ENCODE measurements at places on chromosomes 3 and 15.
A peak's percentile ranks its signal among the peaks of the same experiment; 100 is the strongest.

- DNase-seq, result no peak
These were observed 73.0 kb downstream of the MYO9A start for GRCh38 chr15:72044956-72045355.

DNA sequence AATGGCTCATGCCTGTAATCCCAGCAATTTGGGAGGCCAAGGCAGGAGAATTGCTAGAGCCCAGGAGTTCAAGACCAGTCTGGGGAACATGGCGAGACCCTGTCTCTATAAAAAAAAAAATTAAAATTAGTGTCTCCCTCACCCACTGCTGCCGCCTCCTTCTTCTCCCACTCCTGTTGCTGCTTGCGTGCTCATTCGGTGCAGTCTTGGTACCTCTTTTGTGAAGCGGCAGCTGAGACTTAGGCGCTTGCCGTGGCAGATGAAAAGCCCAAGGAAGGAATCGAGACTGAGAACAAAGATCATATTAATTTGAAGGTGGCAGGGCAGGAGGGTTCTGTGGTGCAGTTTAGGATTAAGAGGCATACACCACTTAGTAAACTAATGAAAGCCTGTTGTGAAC is 20.0 kb downstream of the GLB1 start:
- DNase-seq, result no peak

GRCh38 chr3:32455609-32456428 is 46.8 kb downstream of the CMTM6 start:
- no peak for DNase-seq

DNA sequence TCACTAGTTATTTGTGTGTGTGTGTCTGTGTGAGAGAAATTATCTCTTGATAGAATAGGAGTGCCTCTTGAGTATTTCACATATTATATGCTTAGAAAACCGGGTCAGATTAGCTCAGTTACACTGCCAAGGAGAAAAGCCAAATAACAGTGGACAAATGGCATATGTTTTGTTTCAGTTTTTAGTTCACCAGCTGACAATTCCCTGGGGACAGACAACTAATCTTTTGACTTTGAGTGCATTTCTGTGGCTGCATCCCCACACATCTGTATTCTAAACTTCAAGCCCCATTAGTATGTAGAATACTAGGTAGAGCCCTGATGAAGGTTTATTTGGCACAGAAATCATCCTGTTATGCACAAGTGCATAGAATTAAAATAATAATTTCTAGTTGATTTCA is 227.7 kb upstream of the CNTN3 start:
- DNase-seq, result no peak

DNA sequence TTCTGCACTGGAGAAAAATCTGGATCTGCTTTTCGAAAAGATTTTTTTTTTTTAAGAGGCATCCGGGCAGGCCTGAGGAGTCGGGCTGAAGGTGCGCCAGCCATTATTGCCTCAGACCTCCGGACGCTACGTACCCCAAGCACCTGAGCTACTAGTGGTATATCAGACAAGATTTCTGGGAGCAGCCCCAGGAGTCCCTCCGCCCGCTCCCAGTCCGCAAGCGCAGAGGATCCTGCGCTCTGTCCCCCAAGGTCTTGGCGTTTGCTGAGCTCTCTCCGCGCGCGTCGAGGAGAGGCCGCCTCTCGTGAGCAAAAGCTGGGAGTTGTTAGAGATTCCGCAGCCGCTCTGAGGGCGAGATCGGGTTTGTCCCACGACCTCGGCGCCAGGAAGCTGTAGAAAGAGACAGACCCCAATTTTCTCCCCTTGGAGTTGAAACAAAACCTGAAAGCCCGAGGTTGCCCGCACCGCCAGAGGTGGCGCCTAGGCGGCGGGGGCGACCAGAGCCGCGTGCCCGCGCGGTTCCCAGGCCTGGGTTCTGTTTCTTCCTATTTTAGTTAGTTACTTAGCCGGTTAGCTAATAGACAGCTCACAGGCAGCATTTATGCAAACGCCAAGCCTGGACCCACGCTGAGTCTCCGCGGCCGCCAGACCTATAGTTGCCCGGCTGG is 72.5 kb upstream of the POLG start:
- DNase-seq, result no peak

DNA sequence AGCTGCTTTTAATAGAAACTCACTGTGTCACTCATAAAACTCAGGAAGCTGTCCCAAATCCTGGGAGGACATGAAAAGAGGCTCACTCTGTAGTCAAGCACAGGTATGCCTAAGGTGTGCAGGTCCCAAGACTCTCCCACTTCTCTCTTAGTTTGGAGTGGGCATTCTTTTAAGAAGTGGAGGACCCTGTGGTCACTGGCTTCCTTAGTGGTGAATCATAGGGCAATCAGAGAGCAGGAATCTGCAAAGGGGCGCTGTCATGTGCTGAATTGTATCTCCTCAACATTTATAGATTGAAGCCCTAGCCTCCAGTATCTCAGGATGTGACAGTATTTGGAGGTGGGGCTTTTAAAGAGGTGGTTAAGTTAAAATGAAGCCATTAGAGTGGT is 47.2 kb upstream of the ZBTB38 start:
- peak; percentile 72 for DNase-seq

DNA sequence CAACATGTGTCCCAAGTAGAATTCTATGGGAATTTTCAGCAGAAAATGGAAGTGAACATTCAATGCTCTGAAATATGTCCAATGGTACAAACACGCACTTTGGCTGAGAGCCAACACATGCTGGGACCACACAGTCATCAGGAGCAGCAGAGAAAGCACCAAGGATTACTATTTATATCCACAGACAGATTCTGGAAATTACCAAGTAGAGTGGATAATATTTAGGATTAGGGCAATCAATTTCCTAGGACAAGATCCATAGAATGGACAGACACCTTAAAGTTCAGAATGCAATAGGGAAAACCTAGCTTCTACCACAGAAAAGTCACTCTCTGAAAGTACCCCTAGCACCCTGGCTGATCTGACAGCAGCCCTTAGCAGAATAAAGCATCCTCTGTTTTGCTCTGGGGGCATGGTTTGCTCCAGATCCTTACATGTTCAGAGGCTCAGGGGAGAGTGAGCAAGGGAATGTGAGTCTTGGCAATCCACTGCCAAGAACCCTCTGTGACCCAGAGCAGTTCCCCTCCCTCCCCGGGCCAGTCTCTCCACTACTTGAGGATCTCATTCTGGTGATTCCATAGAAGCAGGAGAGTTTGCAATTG is 206.0 kb upstream of the WNT5A start:
- peak; percentile 86 for DNase-seq

DNA sequence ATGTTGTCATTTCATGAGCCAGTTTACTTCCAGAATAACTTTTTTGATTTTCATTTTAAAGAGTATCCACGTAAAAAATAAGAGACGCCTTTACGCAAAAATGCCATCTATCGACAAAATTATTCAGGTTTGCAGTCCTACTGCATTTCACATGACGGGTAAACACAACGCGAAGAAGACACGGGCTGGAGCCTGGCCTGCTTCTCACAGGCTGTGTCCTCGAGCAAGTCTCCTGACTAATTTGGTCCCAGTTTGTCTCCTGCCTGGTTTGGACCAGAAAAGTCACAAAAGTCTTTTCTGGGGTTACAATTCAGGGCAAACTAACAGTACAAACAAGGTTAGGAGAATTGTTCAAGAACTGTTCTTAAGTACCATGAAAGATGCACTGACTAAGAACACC is 51.7 kb downstream of the CHSY1 start:
- no peak for DNase-seq

- DNase-seq, result no peak
These were observed 33.1 kb downstream of the KLF13 start for GRCh38 chr15:31359702-31360111.

GRCh38 chr3:123361071-123361470 is 87.8 kb downstream of the ADCY5 start:
- no peak for DNase-seq

DNA sequence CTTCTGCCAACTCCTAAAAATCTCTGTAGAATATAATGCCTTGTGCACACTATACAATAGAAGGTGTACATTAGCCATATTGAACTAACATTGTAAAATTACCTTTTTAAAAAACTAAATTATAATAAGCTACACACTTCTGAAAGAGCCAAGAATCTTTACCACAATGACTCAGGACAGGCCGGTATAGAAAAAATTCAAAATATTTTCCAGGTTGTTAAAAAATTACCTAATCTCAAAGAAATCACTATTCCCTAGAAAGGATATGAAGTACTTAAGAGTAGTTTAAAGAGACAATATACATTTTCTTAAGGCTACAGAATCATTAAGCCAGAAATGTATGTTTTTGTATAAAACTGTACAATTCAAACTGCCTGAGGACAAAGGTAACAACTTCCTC is 48.5 kb downstream of the TJP1 start:
- DNase-seq, result peak; percentile 15

GRCh38 chr3:192207651-192208050 is 519.7 kb downstream of the FGF12 start:
- no peak for DNase-seq

DNA sequence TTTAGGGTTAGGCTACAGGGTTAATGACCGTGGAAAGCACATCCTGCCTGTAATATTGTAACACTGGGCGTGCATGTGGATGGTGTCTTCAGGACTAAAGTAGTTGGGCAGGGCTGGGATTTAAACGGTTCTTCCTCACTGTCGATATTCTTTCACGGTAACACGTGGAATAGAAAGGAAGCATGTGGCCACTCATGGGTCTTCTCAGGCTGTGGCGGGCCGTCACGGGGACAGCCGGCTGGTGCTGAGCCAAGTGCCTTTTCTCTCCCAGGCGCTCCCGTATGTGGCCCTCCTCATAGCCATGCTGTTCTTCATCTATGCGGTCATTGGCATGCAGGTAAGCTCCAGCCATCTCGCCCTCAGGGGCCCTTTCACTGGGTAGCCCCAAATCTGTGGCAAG is 73.7 kb downstream of the CHDH start:
- no peak for DNase-seq

GRCh38 chr3:52685285-52685708 is 416 bp downstream of the PBRM1 start:
- DNase-seq, result peak; percentile 78

GRCh38 chr3:180466401-180467011 is 135.5 kb upstream of the TTC14 start:
- no peak for DNase-seq

GRCh38 chr15:54088837-54089236 is 110.6 kb downstream of the UNC13C start:
- no peak for DNase-seq

GRCh38 chr3:171827385-171827784 is 15.8 kb upstream of the TMEM212 start:
- no peak for DNase-seq

DNA sequence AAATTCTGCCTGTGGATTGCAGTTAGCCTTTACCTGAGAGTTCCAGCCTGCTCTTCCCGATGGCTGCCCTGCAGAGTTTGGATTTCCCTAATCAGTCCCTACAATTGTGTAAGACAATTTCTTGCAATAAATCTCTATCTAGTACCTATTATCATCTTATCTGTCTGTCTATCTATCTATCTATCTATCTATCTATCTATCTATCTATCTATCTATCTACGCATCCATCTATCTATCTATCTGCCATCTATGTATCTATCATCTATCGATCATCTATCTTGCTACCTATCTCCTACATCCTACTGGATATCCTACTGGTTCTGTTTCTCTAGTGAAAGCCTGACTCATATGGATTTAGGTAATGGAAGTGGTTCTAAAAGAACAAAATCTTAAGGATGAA is 30.4 kb upstream of the XCR1 start:
- DNase-seq, result no peak

DNA sequence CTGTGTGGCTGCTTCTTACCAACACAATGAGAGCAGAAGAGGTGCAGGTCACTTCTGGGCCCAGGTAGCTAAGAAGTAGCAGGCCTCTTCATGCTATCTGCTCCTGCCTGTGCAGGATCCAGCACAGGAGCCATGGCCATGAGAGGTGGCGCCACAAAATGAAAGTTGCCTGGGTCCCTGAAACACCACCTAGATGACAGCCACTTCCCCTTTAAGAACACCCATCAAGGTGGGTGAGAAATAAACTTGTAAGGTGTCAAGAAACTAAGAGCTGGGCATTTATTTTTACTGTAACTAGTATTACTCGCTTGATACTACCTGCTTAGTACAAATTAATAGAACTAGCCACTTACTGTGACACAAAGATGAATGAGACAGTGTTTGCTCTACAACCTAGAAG is 484.6 kb upstream of the TBL1XR1 start:
- DNase-seq, result no peak

GRCh38 chr15:57902155-57902554 is 163.4 kb downstream of the ALDH1A2 start:
- no peak for DNase-seq

DNA sequence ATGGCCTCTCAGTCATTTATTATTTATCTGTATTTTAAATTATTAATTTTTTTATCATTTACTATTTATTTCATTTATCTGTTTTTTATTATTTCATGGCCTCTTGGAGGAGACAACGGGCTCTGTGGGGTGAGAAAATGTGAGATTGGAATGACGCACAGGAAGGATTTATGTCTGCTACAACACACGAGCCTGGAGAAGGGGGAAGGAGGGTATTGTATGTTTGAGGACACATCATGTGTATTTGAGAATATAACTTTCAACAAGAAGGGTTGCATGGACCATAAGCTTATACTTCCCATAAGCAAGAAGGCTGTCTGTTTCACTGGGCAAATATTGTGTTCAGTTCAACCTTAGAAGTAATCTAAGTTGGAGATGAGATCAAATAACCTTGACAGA is 31.7 kb downstream of the LSM3 start:
- peak; percentile 53 for DNase-seq

DNA sequence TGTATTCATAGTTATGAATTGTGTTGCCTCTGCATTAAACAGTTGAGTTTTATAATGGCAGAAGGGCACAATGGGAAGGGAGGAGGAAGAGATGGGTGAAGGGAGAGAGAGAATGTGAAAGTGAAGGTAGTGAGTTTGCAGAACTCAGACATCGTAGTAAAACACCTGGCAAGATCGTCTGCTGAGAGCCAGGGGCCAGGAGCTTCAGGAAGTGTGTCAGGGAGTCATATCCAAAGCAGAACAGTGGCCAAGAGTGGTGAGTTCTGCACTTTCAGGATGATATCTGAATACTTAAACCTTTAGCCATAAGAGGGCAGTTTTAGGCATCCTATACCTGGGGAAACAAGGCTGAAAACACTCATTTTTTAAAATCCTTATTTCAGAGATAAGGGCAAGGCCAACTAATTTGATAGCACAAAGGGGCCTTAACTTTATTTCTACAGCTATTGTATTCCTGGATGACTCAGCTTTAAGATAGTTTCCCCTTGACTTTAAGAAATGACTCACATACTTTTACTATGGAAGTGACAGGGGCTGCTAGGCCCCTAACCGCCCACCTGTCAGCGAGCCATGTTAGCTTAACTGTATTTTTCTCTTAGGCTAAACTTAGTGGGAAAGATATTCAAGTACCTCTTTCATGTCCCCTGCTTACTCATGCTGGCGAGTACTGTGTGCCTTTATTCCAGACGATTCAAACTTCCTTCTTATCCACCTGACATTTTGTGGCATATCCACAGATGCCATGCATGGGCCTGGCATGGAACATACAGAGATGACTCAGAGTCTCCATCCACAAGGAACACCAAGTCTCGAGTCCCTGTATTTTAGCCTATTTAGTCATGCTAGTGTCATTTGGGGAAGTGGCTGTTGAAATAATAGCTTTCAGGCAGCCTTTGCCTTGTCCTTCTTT is 53.9 kb downstream of the RLBP1 start:
- peak; percentile 59 for DNase-seq

Data from EH (cell line).